ENCODE measurements at places on chromosomes 13 and 19.

DNA sequence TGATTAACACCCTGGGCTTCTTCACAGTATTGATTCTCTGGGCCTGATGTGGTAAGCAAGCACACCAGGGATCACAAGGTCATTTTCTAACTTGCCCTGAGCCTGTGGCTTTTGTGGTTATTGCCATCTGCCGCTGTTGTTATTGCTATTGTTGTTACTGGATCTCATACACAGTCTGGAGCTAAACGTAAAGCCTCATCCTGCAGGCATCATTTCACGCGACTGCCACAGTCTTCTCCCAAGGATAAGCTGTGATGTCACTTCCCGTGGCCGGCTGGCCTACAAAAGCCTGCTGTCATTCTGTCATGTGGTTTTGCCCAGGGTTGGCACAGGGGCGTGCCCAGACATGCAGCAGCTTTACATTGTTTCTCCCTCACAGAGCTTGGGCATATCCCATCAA is 154.0 kb upstream of the GPR12 start:
- no peak for DNase-seq

GRCh38 chr19:48637948-48638830 is 1.0 kb upstream of the DBP start:
- no peak for DNase-seq

DNA sequence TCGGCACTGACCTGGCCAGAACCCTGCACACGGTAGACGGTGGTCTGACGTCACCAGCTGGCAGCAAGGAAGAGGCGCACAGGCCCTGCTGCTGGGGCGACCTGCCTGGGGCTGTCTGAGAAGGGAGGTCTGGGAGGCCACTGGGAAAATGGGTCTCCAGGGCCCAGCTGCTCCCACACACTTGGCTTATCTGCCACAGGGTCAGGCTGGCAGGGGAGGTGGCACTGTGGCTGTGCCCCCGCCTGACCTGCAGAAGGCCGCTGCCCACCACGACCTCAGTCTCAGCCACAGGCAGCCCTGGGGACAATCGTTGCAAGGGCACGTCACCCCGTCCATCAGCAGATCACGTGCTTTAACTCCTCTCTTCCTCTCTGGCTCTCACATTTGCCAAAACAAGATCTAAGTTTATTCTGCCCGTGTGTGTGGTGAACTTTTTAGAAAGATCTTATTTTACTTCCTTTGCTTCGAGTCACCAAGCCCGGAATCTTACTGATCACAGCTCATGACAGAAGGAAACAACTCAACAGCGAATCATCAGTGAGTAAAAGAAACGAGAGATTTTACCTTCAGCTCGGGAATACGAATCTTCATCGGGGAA is 45.2 kb upstream of the RANBP3 start:
- DNase-seq: peak; percentile 31

GRCh38 chr19:31952693-31953092 is 392.7 kb upstream of the ZNF507 start:
- DNase-seq: no peak

- no peak for DNase-seq
Measured at GRCh38 chr13:99031832-99032231, 54.0 kb upstream of the DOCK9 start.

DNA sequence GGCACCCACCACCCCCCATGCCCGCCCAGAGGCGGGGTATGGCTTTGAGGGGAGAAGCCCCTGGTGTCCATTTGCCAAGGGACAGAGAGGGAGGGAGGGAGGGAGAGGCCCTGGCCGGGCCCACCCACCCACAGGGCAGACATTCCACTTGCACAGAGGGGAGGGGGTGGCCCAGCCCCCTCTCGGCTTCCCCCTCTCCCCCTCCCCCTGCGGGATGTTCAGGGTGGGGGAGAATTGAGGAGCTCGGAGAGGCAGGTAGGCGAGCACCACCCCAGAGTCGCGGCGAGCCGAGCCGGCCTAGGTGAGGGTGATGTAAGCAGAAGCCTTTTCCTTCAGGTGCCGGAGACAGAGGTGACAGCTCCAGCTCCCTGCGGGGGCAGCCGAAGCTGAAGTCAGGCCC is 12.3 kb downstream of the DPF1 start:
- DNase-seq: no peak

DNA sequence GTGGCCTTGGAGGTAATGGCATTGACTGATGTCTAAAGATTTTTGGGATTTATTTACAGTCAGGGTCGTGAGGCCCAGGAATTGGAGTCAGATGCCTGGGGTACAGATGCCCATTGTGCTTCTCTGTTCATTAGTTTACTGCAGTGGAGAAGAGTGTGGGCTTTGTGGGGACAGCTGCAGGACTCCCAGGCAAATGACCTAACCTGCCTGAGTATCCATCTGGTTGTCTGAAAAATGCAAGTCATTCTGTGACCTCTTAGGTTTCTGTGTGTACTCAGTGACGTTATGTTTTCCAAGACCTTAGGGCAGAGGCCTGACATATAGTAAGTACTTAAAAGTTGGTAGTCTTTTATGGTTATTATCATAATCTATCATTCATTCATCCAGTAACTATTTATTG is 60.5 kb downstream of the SPATA13 start:
- DNase-seq: no peak
